ENCODE measurements at places on chromosomes 12 and 14.

GRCh38 chr14:102602421-102603292 lies 10.2 kb downstream of the RCOR1 start:
- DNase-seq: no peak

- no peak for DNase-seq
Measured at GRCh38 chr14:68761391-68761790, 31.5 kb downstream of the ZFP36L1 start.

DNA sequence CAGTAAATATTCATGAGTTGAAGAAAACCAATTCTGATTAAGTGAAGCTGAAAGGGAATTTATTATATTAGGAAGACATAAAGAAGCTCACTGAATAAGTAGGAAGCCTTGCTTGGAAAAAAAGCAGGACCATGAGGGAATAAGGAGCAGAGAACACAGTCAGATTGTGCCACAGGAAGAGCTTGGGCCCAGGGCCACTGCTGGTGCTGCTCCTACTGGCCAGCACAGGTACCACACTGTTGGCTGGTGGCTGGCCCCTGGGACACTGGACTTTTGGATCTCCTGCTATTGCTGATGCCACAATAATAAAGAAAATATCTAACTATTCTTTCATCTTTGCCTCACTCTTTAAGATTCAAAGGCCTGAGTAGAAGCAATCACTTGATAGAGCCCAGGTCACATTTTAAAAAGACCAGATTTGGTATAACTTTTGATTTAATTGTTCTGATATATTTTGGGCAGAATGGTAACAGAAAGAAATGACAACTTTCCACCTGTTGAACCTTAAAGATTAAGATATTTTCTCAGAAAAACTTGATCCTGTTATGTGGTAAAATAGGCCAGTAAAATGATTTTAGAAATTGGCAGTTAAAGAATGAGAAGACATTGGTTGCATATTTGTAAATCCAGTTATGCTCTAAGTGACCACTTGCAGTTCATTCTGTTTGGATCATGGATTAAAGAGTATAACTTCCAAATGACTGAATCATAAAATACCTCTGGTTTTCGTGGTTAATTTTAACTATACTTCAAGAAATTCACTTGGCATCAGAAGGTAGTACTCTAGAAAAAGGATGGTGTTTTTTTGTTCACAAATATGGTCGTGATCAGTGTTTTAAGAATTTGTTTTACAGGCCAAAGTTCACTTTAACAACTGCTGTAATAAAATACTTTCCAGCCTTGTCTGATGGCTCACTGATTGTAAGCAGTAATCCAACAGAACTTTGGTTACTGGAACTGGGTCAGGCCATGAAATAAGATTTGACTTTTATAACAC lies 68.3 kb downstream of the DERA start:
- DNase-seq: peak; percentile 77

DNA sequence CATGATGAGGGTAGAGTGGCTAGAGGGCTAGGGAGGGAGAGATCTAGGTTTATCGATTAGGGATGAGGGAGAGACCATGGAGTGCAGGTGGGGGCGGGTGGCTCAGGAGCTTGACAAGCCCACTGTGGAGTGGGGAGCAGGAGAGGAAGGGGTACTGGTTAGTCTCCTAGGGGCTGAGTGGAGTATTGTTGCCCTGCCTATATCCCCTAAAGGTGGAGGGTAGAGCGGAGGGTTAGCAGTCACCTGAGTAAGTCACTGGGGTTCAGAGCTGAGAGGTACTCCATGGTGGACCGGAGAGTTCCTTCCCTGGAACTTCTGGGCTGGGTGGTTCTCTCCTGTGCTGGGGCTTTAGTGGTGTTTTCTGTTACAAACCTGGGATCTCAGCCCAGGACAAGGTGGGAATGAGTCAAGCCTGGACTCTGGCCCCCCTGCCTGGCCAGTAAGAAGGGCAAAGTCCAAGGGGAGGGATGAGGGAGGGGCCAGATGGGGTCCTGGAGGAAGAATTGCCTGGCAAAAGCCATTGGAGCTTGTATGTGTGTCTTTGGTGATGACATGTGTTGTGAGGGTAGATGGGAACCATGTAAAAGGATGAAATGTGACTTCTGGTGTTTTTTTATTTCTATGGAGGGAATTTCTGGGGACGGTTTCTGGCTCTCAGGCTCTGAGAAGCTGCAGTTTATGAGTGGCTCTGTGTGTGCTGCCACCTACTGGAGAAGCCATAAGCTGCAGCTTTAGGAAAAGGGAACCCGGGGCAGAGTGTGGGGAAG lies at the start of gene CIDEB:
TSS of gene CIDEB (minus strand) at position 403 of the 767 bp plus-strand sequence. CDS start at position 284, 119 bp downstream.
- DNase-seq: peak; percentile 84

- DNase-seq: no peak
Measured at GRCh38 chr12:79766705-79767464, 76.1 kb upstream of the PAWR start.

- DNase-seq: peak; percentile 88
Measured at GRCh38 chr14:21039585-21040369, 2.4 kb upstream of the RNASE7 start.

DNA sequence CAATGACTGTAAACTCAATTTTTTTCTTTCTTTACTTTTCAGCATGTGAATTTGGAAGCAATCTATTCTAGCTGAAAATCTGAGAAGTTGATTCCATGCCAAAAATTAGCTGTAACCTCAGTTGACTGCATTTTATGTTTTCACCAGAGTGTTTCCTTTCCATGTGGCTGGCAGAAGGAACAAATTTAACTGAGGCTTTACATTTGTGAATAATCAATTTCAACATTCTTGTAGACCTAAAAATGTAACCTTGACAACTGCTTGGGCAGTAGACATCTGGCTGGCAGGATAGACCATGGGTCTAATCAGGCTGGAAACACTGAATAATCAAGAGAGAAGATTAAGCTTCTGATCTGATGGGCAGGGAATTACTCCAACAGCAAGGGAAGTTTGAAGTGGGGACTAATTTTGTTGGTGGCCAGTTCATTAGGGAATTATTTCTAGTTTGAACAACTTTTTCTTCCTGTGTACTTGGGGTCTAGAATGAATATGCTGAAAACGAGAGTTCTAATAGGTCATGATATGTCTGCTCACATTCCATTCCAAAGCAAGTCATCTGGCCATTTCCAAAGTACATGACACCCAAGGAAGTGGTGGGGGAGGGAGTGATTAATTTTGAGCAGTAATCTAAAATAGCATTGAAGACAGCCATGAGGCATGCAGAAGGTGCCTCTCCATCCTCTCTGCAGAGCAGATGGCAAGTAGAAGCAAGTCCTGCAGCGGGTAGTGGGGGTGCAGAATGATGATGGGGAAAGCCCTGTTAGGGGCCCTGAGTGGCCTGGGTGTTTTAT lies 68.2 kb downstream of the ATP23 start:
- peak; percentile 72 for DNase-seq
